H9 (cell line): ENCODE measurements at places on chromosomes 2 and 18.

- no peak for DNase-seq
Observed at GRCh38 chr18:35514752-35515459, 17.1 kb upstream of the INO80C start.

- DNase-seq: peak; percentile 65
Observed at GRCh38 chr2:42132966-42133641, 36.0 kb upstream of the EML4 start.

DNA sequence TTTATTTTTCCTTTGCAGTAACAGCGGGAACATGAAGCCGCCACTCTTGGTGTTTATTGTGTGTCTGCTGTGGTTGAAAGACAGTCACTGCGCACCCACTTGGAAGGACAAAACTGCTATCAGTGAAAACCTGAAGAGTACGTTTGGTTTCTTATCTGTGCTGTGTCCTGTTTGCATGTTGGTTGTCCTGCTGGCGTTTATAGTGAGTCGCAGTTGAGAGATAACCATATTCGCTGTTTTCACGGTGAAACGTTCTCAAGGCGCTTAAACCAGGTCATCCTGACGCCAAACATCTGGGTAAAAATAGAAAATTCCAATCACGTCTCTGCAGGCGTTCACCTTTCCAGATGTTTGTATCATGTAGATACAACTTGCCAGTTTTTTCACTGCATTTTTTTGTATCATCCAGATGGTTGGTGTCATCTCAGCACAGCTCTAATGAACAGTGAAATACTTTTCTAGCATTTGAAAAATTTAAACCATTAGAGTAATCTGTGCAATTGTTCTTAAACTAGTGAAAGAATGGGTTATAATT is 21.2 kb downstream of the CLUL1 start:
- DNase-seq: no peak

DNA sequence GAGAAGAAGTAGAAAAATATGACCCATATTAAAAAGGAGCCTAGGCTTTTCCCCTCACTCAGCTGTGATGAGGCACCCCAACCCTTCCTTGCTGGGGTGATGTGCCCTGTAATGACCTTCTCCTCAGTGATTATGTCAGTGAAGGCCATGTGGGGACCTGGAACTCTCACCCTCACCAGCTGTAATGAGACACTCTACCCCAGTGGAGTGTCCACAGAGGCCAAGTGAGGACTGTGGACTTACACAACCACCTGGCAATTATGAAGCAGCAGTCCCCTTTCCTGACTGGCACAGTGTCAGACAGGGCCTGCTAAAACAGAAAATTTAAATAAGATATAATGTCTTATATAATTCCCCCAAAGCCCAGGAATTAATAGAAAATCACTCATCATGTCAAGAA is 54.2 kb downstream of the SEMA4F start:
- no peak for DNase-seq

DNA sequence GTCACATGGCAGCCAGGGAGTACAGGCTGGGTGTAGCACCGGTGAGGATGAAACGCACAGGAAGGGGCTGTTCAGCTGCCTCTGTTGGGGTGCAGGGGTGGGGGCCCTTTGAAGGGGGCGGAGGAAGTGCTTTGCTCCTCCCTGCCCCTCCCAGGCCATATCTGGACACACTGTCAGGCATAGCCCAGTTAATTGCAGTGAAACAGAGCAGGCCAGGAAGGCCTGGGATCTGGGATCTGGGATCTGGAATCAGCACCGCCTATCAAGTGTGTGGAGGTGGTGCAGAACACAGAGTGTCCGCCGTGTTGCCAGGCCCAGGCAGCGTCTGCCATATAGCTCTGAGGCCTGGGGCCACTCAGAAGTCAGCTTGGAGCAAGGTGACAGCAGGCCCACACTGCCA is 119.3 kb upstream of the MSH2 start:
- no peak for DNase-seq

GRCh38 chr2:95058989-95059641 is 33.6 kb downstream of the MAL start:
- no peak for DNase-seq

- no peak for DNase-seq
Observed at GRCh38 chr2:26805241-26805676, 19.4 kb downstream of the CENPA start.
